Fibroblast of pulmonary artery (primary cell): ENCODE measurements at places on chromosomes 13 and 19.
A peak's percentile ranks its signal among the peaks of the same experiment; 100 is the strongest.

- peak; percentile 16 for DNase-seq
Observed at GRCh38 chr19:33621811-33622504, at the start of gene CHST8. Gene CHST8 (plus strand): TSS chr19:33621953. CDS start chr19:33689262, 67,309 bp downstream.

DNA sequence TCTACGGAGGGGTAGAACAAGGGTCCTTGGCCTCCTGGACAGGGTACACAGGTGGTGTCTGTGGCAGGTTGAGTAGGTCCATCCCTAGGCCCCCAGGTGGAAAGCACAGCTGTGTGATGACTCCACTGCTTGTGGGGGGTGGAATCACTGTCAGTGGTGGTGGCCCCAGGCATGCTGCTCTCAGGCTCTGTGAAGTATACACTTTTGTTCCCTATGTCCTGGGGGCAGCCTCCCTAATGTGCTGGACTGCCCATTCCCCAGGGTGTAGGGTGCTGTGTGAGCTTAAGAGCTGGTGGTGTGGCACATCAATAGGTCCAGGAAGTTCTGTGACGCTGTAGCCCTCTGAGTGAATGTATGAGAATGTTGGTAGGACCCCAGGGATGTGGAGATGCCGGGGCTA is 197.2 kb upstream of the SLC10A2 start:
- no peak for DNase-seq

GRCh38 chr19:19600793-19601330 is 17.6 kb downstream of the PBX4 start:
- DNase-seq = no peak

GRCh38 chr19:6856749-6857372 is 30.5 kb upstream of the ADGRE1 start:
- no peak for DNase-seq

DNA sequence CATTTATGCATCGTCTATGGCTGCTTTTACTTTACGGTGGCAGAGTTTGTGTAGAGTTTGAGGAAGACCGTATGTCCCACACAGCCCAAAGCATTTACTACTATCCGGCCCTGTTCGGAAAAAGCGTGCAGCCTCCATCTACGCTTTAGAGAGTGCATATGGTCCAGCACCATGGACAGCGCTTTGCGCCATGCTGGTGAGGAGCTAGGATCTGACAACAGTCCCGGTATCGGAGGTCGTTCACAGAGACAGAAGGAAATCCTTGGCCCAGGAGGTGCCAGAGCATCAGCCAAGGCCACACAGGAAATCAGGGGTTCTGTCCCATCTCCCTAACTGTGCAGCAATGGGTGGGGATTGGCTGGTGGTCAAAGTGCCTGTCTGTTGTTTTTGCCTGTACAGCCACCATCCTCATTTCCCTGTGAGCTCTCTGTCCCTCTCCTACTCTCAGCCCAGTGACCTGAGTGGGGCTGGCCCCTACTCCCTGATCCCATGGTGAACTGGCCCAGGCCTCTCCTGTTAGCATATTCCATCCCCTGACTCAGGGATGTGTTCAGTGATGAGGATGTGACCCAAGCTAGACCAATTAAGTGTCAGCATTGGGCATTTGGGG is 16.2 kb upstream of the PRODH2 start:
- peak; percentile 79 for DNase-seq

DNA sequence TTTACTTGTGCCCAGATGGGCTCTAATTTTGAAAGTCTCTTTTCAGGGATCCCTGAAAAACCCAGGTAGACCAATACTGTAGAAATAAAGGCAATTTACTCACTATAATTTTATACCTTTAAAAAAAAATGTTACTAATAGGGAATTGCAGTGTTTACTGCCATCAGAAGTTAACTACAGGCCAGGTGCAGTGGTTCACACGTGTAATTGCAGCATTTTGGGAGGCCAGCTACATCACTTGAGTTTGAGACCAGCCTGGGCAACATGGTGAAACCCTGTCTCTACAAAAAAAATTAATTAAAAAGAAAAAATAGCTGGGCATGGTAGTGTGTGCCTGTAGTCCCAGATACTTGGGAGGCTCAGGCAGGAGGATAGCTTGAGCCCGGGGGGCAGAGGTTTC is 10.2 kb downstream of the USP12 start:
- DNase-seq = no peak

- DNase-seq = no peak
Observed at GRCh38 chr13:112648966-112649690, 40.7 kb upstream of the ATP11A start.

DNA sequence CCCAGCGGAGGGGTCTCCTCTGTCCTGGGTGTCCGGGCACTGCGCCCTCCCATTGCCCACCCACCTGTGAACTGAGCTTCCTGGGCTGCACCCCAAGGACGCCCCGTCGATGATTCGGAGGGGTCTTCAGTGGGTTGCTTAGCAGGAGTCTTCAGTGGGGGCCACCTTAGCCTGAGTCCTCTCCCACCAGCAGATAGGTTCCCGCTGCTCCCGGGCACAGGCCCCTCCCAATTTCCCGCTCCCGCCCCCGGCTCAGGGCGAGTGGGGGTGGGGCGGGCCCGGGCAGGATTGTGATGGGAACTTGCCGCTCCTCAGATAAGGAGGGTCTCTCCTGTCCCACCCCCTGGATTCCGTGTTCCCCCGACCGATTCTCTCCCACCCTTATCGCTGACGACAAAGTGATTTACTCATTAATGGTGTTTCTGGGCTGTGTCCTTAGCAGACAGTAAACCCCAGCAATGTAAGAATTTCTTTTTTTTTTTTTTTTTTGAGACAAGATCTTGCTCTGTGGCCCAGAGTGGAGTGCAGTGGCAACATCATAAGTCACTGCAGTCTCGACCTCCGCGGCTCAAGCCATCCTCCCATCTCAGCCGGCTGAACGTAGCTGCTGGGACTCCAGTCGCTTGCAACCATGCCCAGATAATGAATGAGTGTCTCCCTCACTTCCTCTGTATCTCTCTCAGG is 655 bp upstream of the S1PR5 start:
- DNase-seq = peak; percentile 18

GRCh38 chr13:77896977-77897376 is 21.7 kb downstream of the EDNRB start:
- DNase-seq = peak; percentile 55

DNA sequence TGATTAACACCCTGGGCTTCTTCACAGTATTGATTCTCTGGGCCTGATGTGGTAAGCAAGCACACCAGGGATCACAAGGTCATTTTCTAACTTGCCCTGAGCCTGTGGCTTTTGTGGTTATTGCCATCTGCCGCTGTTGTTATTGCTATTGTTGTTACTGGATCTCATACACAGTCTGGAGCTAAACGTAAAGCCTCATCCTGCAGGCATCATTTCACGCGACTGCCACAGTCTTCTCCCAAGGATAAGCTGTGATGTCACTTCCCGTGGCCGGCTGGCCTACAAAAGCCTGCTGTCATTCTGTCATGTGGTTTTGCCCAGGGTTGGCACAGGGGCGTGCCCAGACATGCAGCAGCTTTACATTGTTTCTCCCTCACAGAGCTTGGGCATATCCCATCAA is 154.0 kb upstream of the GPR12 start:
- DNase-seq = no peak

GRCh38 chr13:97338571-97338970 is 95.4 kb upstream of the RAP2A start:
- DNase-seq = no peak

DNA sequence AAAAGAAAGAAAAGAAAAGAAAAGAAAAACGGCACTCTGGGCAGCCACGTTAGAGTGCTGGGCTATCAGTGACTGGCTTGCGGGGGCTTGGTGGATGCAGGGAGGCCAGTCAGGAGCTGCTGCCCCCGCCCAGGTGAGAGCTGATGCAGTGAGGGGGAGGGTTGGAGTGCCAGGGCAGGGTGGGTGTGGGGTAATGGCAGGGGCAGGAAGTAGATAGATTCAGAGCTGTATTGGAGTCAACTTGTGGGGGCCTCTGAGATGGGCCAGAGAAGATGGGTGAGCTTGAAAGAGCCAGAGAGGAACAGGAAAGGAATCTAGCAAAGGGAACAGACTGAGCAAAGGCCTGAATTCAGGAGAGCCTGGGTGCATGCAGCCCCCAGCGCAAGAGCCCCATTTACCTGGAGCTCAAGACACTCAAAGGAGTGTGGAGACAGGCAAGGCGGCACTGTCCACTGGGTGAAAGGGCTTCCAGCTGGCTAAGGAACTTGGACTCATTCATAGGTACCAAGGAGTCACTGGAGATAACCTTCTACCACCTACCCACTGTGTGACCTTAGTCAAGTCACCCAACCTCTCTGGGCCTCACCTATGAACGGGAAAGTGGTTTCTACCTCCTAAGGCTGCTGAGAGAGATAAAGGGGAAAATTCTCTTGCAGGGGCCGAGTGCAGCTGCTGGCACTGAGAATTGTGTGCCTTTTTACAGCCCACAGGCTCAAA is 20.2 kb downstream of the VSTM2B start:
- DNase-seq = no peak

DNA sequence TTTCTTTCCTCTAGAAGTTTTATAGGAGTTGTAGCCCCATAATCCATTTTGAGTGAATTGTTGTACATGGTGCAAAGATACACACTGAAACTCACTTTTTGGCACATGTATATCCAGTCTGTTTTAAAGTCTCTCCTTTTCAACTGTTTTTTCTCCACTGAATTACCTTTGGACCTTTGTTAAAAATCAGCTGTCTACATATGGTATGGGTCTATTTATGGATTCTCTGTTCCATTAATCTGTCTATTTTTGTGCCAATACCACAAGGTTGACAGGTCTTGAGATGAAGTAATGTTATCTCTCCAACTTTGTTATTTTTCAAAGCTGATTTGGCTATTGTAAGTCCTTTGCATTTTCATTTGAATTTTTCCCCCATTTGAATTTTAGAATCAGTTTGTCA is 4.7 kb downstream of the HNRNPA1L2 start:
- DNase-seq = no peak

- no peak for DNase-seq
Observed at GRCh38 chr13:99173606-99174005, 27.0 kb upstream of the UBAC2 start.

DNA sequence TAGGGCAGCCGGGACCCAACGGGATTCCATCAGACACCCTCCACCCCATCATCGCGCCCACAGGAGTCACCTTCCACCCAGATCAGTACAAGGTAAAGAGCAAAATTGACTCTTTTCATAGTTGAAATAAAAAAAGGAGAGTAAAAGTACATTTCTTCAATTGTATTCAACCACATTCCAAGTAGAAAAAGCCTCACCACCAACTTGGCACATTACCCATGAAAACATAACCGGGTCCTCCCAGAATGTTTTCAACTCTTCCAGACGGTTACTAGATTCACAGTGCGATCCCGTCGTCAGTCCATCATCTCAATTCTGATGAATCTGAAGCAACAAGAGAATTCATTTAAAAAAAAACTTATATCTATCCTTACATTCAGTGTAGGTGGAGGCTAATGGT is 125.2 kb downstream of the RAB20 start:
- DNase-seq = no peak

- DNase-seq = no peak
Observed at GRCh38 chr19:4371247-4372164, 28.1 kb downstream of the MPND start.

- no peak for DNase-seq
Observed at GRCh38 chr19:48636859-48637448, at the start of gene DBP. Gene DBP (minus strand): TSS chr19:48637379. CDS start chr19:48636994, 385 bp downstream.

DNA sequence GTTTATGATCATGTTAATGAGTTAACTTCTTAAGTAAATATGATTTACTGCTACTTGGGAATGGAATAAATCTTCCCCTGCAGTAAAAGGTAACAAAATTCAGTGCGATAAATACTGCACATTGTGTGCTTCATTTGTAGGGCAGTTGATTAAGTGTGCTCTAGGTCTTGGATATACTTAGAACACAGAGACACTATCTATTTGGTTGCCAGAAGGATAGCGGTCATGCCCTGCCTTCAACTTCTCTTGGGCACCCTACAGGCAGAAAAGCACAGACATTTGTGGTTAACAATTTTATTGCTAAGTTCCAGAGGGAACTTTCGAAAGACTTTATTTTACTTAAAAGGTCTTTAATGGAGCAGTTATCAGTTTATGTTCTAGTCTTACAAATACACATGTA is 605.8 kb downstream of the PCDH9 start:
- DNase-seq = no peak

DNA sequence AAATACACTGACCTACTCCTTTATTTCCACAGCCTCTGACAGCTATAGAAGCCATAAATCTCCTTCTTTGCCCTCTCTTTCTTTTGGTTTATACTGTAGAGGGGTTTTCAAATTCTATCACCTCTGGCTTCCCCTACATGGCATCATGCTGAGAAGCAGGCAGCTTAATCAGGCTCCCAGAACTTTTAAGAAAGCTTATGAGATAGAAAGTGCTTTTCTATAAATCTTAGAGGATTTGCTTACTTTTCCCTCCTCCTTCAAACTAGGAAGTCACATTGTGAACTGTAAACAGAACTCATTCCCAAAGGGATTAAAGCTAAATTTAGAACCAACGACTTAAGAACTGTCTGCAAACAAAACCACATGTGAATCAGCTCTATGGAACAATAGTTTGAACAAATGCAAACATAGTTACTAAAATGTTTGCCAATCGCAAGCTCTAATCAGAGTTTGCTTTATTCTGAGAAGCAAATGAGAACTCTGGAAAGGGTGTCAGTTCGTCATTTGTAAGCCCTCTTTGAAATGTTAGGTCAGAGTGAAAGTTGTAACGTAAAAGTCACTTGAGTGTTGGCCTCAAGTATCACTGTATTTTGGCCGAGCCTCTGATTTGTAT is 344.1 kb downstream of the RFC3 start:
- DNase-seq = peak; percentile 87

DNA sequence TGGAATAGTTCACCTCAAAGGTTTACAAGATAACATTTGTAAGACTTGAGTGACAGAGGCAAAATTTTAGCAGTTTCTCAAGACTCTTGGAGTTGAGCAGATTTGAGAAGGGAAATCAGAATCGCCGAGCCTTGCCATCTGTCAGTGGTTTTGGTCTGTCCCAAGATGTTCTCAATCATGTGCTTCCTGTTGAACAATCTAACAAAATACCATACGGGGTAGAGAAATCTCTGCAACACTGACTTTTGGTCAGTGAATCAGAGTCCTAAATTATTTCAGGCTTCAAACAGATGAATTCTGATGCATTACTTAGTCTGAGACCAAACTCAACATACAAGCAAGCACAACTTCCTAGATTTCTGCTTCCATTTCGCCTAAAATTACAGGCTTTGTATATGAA is 3.8 kb downstream of the KCTD12 start:
- peak; percentile 77 for DNase-seq

DNA sequence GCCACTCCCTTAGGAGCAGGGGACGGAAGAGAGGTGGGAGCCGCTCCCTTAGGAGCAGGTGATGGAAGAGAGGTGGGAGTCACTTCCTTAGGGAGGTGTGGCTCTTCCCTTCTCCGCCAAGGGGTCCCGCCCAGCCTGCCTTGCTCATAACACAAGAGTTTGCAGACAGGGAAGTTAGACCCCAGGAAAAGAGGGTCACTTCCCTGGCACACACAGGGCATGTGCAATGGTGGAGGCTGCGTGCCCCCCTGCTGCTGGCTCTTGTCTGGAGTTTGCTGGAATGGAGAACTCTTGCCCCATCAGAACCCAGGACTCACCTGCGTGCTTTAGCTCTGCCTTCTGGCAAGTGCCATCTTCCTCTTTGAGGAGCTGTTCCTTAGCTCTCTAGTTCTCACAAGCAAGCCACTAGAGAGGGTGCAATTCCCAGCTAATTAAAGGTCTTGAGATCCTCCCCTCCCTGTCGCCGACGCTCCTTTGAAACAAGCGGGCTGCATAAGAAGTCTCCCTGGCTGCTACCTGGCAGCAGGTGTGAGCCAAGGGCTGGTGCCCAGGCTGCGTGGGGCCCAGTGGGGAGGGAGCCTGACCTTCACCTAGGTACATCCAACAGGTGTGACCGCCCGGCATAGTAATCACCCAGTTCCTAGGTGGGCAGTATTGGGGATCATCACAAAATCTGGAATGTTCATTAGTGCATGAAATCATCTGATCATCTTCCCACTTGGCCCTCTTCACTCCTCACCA is 281.6 kb downstream of the ZNF536 start:
- no peak for DNase-seq

- no peak for DNase-seq
Observed at GRCh38 chr19:17525141-17525540, 13.7 kb downstream of the PGLS start.
